ENCODE measurements at places on chromosomes 6 and 20.

- no peak for DNase-seq
Observed at GRCh38 chr6:40876336-40876735, 162.7 kb downstream of the UNC5CL start.

DNA sequence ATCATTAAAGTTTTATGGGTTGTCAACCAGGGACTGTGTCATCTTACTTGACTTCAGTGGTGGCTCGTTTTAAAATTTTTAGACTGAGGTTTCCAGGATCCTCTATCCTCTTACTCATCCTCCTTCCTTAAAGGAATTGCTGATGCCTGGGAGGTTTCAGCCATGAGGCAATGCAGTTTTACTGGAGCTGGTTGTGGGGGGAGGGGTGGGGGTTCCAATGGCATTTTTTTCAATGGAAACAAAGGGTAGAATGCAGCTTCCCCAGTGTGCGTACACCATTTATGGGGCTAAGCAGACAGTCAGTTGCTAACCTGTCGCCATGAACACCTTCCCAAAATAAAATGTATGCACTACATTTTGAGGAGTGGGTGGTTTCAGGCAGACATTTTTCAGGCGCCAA, 88.0 kb downstream of the METTL24 start:
- DNase-seq = no peak

- DNase-seq = no peak
Observed at GRCh38 chr6:28330041-28330440, 5.9 kb downstream of the ZSCAN31 start.

DNA sequence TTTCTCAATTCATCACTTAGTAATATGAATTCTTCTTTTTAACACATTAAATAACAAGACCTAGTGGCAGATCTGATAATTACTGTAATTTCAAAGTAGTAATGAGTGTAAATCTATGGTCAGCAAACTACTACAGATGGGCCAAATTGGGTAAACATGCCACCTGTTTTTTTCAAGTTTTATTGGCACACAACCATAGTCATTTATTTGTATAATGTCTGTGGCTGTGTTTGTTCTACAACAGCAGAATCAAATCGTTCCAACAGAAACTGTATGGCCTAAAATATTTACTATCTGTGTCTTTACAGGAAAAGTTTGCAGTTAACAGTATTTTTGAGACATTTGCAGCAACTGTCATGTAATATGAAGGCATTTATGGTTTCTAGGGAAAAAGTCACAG, 86.1 kb upstream of the EYA2 start:
- no peak for DNase-seq

DNA sequence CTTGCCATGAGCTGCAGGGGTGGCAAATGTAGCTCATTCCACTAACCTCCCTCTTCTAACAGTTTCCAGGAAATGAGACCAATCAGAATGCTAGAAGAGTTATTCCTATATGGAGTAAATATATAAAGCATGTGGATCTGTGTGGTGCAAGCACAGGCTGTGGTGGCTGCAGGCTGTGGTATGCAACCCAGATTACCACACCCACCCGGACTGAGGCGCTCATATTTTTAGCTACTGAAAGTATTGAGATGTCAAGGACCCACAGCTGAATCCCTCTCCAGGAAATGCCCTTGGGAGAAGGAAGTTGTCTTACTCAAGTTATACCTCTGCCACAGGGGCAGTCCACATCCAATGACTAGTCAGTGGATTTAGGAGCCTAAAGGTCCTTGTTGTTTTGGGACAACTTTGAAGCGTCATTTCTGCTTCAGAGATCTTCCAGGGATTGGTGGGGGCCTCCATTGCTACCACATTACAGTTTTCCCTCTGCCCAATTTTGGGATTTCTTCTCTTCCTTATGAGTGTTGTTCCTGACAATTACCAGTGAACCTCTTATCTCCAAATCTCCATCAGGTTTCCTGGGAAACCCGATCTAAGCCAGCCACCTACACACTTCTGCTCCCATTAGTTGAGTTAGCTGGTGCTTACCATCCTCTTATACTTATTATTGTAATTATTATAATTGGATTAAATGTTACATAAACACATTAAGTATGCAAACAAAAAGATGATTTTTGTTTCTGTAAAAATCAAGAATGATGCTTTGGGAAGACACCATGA, 12.1 kb upstream of the REPS1 start:
- no peak for DNase-seq

- no peak for DNase-seq
Observed at GRCh38 chr20:35908007-35908406, 46.3 kb downstream of the SCAND1 start.

DNA sequence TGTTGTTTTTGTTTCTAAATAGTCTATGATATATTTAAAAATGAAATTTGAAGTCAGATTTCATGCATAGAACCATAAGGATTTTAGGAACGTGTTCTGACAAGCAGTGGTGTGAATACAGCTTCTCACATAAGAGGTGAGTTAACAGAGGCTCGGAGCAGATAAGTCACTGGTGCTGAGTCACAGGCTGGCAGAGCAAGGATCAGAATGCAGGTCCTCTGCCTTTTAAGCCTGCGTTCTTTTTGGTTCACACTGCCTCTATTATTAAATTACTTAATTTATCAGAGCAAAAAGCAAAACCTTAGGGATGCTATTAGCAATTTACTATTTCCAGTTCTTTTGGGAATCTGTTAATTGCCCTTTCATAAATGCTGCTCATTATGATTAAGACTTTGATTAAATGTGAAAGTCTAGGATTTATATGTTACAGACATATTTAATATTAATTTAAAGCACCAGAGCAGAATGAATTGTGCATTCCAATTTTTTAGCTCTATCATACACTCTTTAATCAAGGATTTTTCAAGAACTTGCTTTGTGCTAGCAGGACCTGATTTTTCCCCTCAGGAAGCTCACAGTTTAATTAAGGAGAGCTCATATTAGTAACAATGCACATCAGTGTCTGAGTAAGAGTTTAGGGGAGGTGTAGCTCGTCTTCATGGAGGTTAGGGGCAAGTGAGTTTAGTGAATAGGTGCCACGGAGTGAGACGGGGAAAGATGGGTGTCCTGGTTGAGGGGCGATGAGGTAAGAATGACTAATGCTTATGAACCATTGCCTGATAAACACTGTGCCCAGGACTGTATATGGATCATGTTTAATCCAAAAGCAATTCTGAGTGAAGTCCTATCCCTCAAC, 212.7 kb upstream of the AGPAT4 start:
- DNase-seq = no peak

DNA sequence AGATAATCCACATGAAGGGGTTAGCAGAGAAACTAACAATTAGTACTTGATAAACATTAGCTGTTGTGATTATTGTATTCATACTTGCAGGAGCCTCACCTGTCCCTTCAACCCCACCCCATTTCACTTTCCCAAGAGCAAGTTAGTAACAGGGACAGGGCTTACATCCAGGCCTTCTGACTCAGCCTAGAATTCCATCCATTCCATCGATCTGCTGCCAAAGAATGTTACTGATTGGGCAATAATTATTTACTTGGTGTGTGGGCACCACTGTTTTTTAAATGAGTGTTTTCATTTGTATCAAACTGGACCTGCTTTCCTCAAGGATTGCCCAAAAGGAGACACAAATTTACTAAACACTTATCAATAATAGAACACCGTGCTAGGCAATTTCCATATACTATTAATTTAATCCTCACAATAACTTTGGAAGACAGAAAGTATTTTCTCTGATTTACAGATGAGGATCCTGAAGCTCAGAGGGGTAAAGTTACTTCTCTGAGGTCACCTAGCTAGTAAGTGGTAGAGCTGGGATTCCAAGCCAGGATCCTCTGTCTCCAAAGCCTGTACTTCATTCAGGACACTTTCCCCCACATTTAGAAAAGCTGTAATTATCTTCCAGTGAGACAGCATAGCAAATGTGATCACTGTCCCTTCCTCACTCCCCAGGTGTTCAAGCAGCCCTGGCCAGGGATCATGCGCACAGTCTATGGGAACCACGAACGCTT, 32.8 kb downstream of the GSS start:
- no peak for DNase-seq

- no peak for DNase-seq
Observed at GRCh38 chr6:112761740-112762139, 414.6 kb downstream of the RFPL4B start.

- no peak for DNase-seq
Observed at GRCh38 chr20:23189854-23190253, 103.7 kb upstream of the CD93 start.

GRCh38 chr6:158969148-158969547, 30.9 kb downstream of the RSPH3 start:
- no peak for DNase-seq

- DNase-seq = no peak
Observed at GRCh38 chr20:32052090-32052777, at the start of gene HCK. Gene HCK, plus strand, starts transcription at chr20:32052242.

GRCh38 chr6:14784596-14785492, 461.0 kb upstream of the JARID2 start:
- no peak for DNase-seq

DNA sequence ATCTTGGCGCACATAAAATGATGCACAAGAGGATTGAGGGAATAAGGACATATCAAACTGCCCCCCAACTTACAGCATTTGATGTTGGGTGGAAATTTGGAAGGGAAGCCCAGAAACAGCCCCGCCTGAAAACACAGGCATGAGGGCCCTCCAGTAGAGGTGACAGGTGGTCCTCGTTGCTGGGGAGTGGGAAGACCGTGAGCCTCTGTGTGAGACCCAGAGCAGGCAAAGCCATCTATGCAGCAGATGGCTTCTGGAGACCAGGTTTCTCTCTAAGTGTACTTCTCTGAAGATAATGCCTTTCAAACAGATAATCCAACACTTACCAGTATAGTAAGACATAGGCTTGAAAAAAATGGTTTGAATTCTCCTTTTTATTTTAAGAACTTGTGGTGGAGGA, 132.2 kb upstream of the INSM1 start:
- no peak for DNase-seq

GRCh38 chr6:118574051-118574865, 26.2 kb downstream of the PLN start:
- no peak for DNase-seq

GRCh38 chr6:69705954-69706353, 90.9 kb downstream of the LMBRD1 start:
- no peak for DNase-seq

DNA sequence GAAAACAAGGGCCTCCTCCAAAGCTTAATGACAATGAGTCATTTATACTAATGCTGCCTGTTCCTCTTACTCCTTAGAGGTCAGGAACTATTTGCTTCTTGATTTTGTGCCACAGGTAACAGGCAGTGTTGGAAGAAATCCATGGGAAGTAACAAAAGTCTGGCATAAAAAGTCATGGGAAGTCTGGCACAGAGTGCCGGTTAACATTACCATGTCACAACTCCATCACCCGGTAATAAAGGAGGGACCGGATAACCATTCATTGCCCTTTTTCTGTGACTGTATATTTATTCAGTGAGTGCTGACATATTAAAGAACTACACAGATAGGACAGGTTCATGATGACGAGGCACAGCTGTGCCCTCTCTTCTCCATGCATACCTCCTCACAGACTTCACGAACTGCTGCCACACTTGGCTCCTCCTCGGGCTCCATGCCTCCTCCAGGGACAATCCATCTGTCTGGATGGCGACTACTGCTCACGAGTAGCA, 50.9 kb downstream of the NUDT3 start:
- DNase-seq = no peak

DNA sequence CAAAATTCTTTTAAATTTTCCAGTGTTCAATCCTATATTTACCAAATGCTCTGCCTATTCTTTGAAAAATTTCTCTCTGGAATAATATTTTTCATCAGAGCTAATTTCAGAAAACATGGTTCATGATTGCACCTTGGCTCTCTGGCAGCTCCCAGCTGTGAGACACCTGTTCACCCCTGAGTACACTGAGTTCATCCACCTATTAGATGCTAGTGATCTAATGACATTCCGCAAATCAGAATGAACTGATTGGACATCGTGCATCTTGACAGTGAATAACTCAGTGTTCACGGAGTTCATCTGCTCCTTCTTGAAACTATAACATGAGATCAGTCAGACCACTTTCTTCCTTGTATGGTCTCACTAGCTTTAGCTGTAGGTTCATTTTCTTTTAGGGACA, 3.9 kb upstream of the SHPRH start:
- no peak for DNase-seq

DNA sequence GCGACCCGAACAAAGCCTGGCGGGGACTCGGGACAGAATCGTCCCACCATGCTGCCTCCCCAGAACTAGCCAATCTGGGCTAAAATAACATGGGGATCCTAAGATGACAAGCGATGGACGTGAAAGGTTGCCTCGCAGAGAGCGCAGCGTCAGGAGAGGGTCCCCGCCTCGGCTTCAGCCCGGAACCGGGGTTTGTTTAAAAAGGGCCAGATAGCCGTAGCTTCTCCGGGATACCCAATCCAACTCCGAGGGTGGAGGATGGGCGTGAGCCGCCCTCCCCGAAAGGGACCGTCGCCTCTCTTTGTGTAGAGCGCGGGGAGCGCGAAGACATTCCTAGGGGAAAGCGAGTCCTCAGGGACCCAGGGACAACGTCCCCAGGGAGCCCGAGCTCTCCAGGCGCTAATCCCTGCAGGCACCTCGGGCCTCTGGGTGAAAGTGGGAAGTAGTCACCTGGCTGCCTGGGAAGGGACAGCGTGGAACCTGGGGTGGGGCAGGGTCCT, 643 bp downstream of the CD24 start:
- DNase-seq = peak; percentile 45

GRCh38 chr20:57536771-57537724, 12.1 kb upstream of the CTCFL start:
- DNase-seq = no peak

DNA sequence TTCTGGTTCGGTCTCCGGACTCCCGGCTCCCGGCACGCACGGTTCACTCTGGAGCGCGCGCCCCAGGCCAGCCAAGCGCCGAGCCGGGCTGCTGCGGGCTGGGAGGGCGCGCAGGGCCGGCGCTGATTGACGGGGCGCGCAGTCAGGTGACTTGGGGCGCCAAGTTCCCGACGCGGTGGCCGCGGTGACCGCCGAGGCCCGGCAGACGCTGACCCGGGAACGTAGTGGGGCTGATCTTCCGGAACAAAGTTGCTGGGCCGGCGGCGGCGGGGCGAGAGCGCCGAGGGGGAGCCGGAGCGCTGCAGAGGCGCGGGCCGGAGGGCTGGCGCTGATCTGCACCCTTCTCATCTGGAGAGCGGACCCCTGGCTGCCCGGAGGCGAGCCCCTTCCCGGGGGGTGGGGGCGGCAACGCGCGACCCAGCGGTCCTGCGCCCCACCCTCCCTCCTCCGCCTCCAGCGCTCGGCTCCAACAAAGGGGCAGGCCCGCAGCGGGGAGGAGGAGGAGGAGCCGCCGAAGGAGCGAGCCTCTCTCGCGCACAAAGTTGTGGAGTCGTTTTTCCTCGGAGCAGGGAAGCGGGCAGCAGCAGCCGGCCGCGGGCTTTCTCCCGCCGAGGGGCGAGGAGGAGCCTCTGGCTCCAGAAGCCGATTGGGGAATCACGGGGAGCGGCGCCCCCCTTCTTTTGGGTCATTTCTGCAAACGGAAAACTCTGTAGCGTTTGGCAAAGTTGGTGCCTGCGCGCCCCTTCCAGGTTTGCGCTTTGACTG, at the start of gene UTRN:
TSS of gene UTRN (plus strand) at position 553 of the 765 bp plus-strand sequence. CDS start 6,494 bp downstream, outside the sequence.
- DNase-seq = peak; percentile 12

GRCh38 chr6:137044366-137045221, at the start of gene IL20RA:
Gene IL20RA, minus strand, starts transcription at chr6:137044965. Its CDS starts 237 bp downstream, at chr6:137044728.
- no peak for DNase-seq
